ENCODE measurements at places on chromosomes 3 and 15.

- DNase-seq: no peak
Measured at GRCh38 chr3:66106788-66107187, 68.1 kb upstream of the MAGI1 start.

DNA sequence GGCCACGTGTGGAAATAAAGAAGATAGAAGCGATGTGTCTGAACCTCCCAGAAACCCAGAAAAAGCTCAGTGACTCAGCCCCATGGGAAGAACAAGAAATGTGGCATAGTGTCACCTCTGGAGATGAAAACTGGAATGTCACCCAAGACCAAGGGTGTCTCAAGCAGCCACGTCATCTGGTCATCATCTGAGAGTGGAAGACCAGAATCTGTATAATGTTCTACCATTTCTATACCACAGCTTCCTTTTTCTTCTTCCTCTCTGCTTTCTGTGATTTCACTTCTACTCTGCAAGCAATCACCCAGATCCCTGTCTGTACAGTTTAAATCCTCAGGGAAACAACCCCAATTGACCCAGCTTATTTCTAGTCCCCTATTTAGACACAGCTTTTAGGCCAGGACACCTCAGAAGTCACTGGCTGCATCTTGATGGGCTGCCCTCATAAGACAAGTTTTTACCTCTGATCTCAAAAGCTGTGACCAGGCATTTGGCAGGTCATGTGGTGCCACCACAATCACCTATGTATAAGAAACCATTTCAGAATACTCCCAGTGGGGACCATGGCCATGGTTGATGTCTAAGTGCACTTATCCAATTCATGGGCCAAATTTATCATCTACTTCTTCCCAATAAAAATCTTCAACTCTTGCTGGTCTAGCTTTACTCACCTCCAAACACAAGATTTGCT, 278.5 kb upstream of the UMPS start:
- no peak for DNase-seq

DNA sequence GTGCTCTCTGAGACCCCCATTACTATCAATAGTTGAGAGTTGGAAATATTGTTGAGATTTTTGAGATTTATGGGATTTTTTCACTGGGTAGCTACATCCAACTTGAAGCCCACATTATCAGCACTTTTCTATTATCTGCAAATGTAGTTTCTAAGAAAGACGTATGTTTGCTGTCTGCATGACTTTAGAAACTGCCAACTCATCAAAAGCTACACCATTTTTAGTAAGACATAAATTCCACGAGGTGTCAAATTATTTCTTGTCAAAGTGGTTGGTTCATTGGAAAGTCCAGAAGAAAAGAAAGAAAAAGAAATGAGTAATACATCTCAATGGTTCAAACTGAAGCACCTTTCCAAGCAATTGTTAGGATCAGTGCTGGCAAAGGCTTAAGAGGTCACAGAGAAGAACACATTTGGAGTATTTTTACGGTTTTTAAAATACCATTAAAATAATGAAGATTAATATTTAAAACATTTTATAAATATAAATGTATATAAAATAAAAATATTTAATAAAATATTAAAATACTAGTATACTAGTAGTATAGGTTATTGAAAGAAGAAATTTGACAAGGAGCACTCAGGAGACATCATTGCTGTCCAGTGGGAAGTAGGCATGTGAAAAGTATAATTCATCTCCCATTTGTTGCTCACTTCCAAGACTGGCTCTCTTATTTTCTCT, 463.5 kb downstream of the TAFA4 start:
- no peak for DNase-seq

DNA sequence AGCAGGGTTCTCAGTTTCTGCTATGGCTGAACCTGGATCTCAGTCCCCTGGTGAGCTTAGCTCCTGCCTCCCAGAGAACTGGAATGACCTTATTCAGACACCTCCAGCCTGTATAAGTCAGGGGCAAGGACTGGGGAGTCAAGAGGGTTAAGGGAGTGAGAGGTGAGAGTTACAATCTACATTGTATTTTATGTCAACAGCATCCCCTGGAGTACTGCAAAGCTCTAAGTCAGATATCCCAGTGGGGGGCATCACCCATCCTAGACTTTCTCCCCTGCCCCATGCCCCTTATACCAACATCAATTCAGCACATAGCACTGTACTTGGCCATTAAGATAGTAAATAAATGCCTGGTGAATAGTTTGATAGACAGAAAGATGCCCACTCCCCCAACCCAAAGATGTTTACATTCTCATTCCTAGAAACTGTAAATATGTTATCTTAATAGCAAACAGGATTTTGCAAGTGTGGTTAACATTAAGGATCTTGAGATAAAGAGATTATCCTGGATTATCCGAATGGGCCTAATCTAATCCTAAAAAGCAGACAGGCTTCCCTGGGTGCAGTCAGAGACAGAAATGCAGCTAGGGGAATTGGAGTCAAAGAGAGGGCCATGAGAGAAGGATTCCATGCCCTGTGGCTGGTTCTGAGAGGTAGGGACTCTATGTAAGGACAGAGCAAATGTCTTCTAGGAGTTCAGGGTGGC, 132.3 kb upstream of the RASGRP1 start:
- DNase-seq: no peak

- no peak for DNase-seq
Measured at GRCh38 chr15:94924971-94925598, 693.7 kb downstream of the MCTP2 start.

- no peak for DNase-seq
Measured at GRCh38 chr15:67026610-67026967, 38.8 kb upstream of the SMAD3 start.

- DNase-seq: no peak
Measured at GRCh38 chr3:43688245-43688650, 2.5 kb upstream of the ABHD5 start.

DNA sequence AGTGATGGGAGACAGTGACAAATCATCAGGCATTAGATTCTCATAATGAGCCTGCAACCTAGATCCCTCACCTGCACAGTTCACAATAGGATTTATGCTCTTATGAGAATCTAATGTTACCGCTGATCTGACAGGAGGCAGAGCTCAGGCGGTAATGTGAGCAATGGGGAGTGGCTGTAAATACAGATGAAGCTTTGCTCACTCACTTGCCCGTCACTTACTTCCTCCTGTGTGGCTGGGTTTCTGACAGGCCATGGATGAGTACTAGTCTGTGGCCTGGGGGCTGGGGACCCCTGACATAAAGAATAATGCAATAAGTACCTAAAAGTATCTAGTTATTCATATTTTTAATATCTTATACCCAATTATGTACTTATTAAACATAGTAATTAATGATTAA, 15.6 kb downstream of the IQCB1 start:
- DNase-seq: no peak

DNA sequence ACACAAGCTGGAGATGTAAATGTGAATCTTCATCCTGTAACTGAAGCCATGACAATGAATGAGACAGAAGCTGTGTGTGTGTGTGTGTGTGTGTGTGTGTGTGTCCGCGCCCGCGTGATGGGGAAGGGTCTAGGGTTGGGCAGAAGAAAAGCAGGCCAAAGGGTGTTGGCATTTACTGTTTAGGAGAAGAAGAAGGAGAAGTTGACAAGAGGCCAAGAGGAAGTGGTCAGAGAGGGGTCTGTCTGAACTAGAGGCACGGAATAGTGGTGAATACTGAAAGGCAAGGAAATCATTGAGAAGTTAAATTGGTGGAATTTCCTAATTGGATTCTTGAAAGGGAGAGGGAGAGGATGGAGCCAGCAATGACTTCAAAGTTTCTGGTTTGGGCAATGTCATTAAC, 5.6 kb upstream of the NCEH1 start:
- DNase-seq: no peak

DNA sequence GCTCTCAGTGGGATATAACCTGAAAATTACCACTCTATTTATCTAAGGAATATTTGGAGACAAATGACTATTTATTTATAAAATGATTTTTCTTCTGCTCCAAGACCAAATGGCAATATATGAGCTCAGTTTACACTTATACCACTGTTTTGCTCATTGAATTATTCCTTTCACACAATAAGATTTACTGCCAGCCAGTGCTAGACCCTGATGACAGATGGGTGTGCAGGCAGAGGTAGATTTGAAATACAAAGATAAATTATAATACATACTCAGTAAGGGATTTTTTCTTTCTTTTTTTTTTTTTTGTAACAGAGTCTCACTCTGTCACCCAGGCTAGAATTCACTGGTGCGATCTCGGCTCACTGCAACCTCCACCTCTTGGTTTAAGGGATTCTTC, 980.3 kb downstream of the EPHA3 start:
- no peak for DNase-seq

DNA sequence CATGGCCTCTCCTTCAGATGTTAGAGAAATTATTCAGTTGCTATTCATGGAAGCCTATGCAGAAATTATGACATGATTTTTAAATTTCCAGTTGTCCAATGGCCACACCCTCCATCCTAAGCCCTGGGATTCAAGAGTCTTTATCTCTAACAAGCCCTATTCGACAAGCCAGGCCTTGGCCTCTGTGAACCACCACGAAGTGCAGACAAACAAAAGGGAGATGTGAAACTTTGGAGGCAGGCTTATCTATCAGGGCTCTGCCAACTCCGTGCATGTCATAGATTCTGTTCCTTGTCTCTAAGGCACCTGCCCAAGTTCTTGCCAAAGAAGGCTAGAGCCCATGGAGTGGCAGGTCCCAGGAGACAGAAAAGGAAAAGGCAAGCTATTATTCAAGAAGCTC, 212.4 kb upstream of the ADAMTS9 start:
- DNase-seq: no peak

GRCh38 chr3:46062679-46063078, 35.4 kb upstream of the XCR1 start:
- no peak for DNase-seq

DNA sequence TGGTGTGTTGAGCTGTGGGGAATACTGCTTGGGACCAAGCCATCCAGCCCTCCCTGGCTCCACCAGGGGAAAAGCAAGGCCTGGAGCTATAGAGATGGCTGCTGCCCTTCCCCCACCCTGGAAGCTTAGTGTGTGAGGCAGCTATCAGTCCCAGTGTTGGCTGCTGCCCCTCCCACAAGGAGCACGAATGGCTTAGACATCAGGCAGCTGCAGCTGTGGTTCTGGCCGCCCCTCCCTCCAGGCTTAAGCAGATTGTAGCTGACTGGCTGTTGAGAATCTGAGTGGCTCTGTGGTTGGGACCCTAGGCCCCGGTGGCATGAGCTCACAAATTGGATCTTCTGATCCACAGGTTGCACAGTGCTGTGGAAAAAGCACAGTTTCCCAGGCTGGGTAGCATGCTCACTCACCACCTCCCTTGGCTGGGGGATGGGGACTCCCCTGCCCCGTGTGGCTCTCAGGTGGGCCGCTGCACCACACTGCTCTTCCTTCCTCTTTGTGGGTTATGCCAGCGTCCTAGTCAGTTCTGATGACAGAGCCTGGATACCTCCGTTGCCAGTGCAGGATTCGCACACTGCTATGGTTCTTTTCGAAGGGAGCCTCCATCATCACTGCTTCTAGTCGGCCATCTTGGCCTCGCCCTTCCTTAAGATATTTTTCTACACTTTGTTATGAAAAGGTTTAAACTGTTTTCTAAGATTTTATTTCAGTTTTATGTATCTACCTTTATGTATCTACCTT, 21.2 kb upstream of the SUCNR1 start:
- no peak for DNase-seq

DNA sequence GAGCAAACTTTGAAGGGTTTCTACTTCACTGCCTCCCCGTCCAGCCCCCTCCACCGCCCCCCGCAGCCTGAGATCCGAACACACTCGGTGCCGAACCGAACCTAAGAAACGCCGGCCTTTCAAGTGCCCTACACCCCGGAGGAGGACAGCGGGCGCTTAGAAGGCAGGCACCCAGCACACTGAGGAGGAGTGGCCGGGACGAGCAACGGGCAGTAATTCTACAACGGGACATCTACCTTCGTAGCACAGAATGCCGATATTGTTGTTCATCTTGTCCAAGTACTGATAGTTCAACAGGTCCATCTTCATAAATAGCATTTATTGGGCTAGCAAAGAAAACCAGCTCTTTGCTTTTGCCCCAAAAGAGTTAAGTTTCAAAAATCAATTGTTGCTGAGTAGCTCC, 513 bp downstream of the VGLL4 start:
- DNase-seq: no peak

- DNase-seq: no peak
Measured at GRCh38 chr3:112973325-112974177, 1.4 kb downstream of the CD200R1 start.
